Fibroblast of gingiva (primary cell): ENCODE measurements at places on chromosomes 3 and 15.
A peak's percentile ranks its signal among the peaks of the same experiment; 100 is the strongest.

GRCh38 chr15:60660290-60661051, 181.5 kb upstream of the ICE2 start:
- DNase-seq, result peak; percentile 72

GRCh38 chr3:113614402-113614801, 82.0 kb downstream of the USF3 start:
- no peak for DNase-seq

DNA sequence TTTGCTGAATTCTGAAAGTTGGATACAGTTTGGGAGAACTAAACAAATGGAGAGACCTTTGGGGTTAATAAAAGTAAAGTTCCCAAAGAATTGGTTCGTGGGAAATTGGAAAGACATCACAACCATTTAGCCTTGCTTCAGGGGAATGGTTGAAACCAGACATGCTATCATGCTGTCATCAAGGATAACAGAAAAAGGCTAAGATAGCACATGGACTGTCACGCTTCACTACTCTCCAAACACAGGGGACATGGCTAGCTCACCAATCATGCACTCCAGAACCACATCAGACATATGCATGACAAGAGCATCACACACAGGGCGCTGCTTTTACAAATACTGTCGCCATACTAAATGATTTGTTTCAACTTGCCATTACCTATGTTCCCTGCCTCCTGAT, 671.7 kb upstream of the ROBO1 start:
- no peak for DNase-seq

GRCh38 chr15:79849789-79850188, 47.0 kb downstream of the MTHFS start:
- DNase-seq, result peak; percentile 29

- peak; percentile 60 for DNase-seq
Measured at GRCh38 chr15:89825271-89825940, 10.8 kb upstream of the ANPEP start.

GRCh38 chr3:62365391-62366125, 7.8 kb downstream of the FEZF2 start:
- DNase-seq, result no peak

DNA sequence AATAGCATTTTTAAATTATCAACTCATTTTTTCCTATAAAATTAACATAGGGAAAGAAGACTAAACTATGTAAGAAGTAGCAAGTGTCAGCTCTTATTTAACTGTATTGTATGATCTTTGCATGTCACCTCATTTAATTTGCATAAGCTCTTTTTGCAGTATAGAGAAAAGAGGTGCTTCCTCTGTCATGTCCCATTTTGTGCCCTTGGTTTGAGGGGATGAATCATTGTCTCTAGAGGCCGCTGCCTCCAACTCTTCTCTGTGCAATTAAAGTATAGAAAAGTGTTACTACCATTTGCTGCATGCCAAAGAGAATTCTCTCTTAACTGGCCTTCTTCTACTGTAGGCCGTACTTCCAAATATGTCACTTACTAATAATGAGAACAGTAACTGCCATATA, 93.4 kb downstream of the LRRC28 start:
- DNase-seq, result no peak

- DNase-seq, result no peak
Measured at GRCh38 chr3:4491855-4492207, 1.3 kb upstream of the ITPR1 start.

DNA sequence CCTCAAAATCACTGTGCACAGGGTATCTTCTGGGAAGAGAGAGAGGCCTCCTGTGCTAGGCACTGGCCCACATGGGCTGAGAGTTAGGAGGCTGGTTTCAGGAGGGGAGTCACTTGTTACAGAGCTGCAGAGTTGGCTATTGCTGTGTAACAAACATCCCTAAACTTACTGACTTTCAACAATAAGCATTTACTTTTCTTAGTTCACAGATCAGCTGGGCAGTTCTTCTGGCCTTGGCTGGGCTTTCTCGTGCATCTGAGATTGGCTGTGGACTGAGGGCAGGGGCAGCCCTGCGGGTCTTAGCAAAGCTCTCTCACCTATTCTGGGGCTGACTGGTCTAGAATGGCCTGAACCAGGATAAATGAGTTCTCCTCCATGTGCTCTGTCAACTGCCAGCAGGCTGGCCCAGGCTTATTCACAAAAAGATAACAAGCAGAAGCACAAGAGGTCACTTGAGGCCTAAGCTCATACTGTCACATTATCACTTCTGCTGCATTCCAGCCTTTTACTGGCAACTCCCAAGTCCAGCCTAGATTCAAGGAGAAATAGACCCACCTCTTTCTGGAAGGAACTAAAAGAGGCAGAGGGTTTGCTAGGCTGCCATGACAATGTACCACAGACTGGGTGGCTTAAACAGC, 17.2 kb upstream of the RBSN start:
- DNase-seq, result no peak

- no peak for DNase-seq
Measured at GRCh38 chr3:124273651-124274050, 281.7 kb upstream of the ROPN1 start.

DNA sequence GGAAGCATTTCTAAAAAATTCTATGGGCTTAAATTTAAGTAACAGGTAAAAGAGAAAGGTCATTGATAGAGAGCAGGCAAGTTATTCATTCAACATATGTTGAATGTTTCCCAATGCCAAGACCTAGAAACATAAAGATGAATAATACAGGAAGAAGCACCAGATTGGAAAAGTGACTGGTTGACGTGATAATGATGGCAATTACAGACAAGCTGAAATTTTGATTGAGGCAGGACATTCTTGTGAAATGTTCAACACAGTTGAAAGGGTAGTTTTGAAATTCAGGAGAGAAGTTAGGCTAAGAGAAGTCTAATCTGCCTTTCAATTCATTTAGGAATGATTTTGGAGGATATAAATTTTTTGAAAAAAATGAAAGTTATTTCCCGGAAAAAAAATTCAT, 536.3 kb upstream of the NAALADL2 start:
- no peak for DNase-seq

- peak; percentile 1 for DNase-seq
Measured at GRCh38 chr3:82561784-82562183, 800.3 kb upstream of the GBE1 start.

DNA sequence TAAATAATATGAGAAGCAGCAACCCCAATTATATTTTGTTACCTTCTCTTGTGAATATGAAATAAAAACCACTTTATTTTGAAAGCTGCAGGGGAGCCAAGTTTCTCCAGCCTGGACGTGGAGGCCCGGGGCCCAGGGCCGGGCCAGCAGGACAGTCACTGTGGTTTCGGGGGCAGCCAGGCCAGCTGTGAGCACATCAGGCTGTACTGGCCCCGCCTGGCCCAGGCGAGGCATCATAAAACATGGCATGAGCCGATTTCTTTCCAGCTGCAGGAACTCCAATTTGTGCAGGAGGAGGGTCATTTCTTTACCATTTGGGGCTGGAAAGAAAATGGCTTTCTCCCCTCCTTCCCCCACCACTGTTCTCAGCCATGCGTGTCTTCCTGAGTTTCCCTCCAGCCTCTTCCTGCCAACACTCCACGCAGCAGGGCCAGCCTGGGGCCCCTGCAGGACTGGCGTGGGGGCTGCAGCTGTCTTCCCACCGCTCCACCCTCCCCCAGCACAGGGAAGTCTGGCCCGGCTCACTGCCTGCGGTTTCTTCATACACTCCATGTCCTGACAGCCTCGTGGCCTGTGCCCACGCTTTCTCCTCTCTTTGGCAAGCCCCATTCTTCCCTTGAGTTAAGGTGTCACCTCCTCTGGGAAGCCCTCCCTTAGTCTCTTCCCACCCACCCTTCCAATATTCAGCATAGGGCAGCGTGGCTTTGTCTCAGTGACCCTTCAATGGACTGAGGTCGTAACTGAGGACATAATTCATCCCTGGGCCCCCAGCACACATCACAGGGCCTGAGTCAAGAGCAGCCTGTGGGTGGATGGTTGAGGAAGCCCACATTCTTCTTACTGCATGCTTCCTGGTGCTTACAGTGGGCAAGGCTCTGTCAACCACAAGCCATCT, 135.8 kb downstream of the CHSY1 start:
- peak; percentile 34 for DNase-seq

DNA sequence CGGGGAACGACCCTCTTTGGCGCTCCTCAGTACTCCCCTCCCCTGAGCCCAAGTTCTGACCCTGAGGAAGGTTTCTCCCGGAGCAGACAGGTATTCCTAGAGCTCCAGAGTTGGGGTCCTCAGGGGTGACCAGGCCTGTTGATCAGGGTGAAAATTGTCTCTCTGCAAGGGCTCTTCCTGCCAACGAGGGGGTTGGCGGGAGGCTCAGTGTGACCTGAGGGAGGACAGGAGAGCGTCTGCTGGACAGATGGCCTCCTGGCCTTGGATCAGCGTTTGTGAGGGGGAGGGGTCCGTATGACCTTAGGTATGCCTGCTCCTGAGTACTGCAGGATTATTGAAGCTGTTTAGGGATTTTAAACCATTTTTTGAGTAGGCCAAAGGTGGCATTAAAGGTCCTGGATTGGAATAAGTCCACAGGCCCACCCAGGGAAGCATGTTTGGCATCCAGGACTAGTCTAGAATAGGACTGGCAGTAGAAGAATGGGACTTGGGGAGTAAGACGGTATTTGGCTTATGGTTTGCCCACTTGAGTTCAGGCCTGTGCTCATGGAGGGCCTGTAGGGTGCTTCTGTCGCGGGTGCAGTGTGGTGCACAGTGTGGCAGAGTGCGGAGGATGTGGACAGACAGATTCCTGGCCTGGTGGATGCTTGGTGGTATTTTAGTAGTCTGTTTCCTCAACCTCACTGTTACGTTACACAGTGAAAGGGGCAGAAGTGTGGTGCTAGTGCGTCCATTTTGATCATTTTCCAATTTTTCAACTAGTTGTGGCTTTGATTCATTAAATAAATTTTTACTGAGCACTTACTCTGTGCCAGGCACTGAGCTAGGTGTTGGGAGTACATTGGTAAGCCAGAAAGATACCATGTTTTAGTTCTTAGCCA, 959 bp downstream of the ZNF592 start:
- peak; percentile 24 for DNase-seq

DNA sequence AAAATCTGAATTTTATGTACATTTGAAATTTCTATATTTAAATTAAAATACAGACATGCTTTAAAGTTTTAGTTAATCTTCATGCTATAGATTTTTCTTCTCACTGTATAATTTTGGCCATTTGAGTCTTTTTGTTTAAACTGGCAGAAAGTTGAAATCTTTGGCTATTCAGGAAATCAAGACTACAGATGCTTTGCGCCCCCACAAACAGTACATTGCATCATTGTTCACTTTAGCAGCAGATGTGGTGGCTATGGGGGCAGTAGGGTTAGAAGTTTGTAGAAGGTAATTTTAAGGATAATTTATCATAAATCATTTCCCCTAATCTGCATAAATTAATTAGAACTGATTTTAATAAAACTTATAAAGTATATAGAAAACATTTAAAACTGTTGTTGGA, 20.9 kb downstream of the SPPL2A start:
- DNase-seq, result no peak

- peak; percentile 26 for DNase-seq
Measured at GRCh38 chr3:44439499-44440295, 37.8 kb downstream of the ZNF445 start.

DNA sequence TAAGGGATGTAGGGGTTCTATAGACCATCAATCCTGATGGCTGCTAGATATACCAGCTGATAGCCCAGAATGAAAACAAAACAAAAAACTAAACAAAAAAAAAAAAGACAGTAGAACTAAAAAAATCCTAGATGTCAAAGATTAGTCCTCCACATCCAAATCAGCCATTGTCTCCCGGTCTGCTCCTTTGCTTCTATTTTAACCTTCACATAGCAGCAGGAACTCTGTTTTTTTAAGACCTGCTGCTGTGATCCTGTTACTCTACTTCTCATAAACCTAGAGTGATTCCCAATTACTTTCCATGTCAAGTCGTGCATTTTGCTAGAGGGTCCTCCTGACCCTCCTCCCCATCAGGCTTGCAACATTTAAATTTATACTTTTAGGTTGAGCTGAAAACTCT, 2.5 kb downstream of the IFT122 start:
- no peak for DNase-seq

DNA sequence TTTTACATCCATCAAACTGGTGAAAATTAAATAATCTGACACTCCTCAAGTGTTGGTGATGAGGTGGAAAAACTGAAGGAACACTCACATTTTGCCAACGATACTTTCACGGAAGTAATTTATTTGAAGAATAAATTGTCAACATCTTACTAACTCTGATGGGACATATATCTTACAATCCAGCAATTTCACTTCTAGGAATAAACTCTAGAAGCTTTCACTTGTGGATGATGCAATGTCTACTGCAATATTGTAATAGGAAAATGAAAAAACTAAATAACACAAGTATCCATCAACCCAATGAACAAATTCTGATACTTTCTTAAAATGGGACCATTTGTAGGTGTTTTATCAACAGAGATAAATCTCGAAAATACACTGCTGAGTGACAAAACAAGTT, 16.2 kb upstream of the LIPC start:
- no peak for DNase-seq

- DNase-seq, result peak; percentile 42
Measured at GRCh38 chr3:114809668-114810413, 337.2 kb downstream of the ZBTB20 start.

DNA sequence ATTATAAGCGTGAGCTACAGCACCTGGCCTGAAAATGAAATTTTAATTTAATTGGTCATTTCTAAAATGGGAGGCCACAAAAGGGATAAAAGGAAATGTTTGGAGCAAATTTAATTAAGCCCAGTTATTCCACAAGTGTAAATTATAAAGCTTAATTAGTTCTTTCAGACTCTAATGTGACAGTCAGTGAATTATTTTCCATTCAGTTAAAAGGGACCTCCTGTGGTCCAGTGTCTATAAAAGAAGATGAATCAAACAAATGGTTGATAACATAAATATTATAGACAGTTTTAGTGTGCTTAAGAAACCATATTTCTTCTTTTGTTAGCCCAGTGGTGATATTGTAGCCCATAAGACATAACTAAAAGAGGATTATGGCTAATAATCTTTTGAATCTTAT, 66.4 kb downstream of the CNOT10 start:
- DNase-seq, result no peak
